AML-193 (cell line): ENCODE measurements at places on chromosomes 3 and 15.

GRCh38 chr3:69740103-69741021, 1.1 kb downstream of the MITF start:
- no peak for DNase-seq

DNA sequence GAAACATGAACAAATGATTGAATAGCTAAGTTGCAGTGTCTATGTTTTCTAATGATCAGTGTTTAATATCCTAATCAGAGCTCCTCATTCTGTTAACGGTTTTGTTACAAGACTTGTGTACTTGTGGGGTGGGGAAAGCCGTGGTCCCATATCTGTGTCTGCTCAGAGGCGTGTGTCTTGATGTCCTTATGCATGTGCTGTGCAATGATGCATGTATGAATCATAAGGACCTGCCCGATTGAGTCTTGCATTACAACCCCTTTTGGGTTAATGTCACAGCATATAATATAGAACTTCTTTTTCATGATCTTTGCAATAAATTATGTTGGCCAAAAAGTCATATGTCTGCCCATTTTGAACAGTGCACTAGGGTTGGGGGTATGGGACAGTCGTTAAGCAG, 233.4 kb downstream of the ITPR1 start:
- no peak for DNase-seq

- DNase-seq, result peak; percentile 4
These were observed 131.5 kb upstream of the SATB1 start for GRCh38 chr3:18556503-18557135.

GRCh38 chr15:65787260-65787659, 4.8 kb downstream of the DENND4A start:
- no peak for DNase-seq

DNA sequence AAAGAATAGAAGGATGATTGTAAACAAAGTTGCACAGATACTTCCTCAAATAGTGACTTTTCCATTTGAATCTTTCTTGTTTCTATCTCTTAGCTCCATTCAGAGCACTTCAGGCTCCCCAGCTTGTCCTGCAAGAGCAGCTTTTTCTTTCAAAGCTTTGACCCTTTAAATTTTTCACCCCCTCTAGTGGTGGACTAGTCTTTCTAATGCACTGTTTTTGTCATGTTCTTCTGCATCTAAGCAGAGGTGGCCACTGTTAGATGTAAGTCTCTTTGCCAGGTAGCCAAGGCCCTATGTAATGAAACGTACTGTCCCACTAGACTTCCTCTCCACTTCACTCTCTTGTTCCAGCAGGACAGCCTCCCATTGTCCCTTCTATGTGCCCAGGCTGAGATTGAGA, 74.0 kb upstream of the MANF start:
- peak; percentile 27 for DNase-seq

GRCh38 chr3:133505813-133506212, 67.7 kb upstream of the CDV3 start:
- no peak for DNase-seq

DNA sequence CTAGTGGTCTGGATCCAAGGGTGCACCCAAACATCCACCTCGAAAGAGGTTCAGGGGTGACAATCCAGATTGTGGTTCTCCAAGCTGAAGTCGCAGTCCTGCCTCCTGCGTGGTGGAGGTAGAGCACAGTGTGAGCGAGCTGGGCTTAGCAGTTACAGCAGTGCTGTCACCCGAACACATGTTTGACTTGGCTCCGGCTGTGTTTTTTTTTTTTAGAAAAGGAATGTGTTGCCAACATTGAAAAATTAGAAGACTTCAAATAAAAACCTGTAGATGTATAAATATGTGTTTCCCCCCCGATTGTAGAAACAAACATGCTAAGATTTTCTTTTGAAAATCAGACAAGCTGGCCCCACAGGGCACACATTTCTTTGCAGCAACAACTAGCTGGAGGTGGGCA, 530.8 kb downstream of the SHQ1 start:
- DNase-seq, result no peak

GRCh38 chr3:156787926-156788663, 38.1 kb upstream of the LEKR1 start:
- DNase-seq, result no peak

- no peak for DNase-seq
These were observed 32.9 kb downstream of the ZBTB11 start for GRCh38 chr3:101643861-101644613.

DNA sequence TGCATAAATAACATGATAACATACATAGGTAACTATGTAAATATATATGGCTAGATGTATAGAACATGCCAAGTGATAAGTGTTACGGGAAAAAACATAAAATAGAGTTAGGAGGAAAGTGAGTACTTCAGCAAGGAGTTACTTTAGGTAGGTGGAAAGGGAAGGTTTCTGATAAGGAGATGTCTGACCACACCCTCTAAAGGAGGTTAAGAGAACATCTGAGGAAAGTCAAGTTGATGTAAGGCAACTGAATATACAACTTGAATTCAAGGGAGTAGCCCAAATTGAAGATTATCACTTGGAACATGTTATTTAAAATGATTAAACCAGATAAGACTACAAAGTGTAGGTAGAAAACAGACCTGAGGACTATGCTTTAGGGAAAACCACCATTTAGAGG, 13.8 kb downstream of the PIERCE2 start:
- no peak for DNase-seq

DNA sequence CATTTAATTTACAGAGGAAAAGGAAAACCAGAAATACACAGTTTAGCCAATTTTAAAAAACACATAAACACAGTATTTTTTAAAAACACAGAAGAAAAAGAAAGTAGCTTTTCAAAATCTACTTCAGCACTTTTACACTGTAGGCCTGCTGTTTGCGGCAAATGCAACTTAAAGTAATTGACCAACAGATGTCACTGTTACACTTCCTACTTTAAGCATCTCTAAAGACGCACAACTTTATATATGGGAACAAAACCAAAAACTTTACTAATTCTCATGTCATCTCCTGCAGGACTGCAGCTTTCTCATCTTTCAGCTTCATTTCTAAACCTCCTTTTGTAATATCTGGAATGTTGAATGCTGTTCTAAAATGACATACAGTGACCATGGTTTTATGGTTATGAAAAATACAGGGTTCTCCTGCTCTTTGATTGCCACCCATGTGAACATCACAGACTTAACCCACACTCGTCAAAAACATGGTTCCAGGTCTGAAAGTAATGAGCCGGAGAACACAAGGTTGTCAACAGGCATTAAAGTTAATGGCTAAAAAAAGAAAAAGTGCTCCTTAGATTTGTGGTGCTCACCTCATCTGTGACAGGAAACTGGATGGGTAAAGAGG, 107.9 kb downstream of the FMN1 start:
- peak; percentile 57 for DNase-seq

DNA sequence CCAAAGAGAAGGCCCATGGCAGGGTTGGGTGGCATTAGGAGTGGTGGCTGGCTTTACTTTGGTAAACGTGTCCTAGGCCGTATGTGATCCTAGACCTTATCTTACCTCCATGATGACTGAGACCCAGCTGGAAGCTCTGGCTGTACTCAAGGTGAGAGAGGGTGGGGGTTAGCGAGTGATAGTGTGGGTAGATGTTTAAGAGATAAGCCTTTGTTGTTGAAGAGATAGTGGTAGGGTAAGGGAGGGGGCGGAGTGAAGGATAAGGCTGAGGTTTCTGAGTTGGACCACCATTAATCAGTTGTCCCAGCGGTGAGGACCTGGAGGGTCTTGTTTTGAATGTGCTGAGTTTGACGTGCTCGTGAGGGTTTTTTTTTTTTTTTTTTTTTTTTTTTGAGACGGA, 61.5 kb upstream of the ULK4 start:
- DNase-seq, result no peak

DNA sequence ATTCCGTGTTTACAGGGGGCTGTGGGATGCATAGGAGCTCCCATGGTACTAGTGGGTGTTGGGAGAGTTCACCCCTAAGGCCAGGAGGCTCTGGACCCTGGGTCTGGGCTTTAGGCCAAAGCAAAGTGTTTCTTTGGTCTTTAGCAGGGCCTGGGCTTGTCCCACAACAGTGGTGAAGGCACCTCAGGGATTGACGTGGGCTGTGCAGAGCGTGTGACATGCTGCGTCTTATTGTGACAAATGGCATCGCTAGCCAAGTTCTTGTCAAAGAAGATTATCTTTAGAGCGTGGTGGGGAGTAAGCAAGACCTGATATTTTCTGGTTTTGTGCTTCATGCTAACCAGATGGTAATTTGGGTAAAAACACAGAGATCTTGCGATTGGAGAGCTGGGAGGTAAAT, 170.1 kb downstream of the APBA2 start:
- no peak for DNase-seq
